ENCODE measurements at places on chromosomes 12 and 14. TPM values are rescaled to one million over a fixed set of nuclear protein-coding genes. Genes with fewer than 3 reads are reported as not detected.

Gene TDRD9
- 2.8 TPM for polyA plus RNA-seq

Gene PFDN5
- polyA plus RNA-seq = 689 TPM

DNA sequence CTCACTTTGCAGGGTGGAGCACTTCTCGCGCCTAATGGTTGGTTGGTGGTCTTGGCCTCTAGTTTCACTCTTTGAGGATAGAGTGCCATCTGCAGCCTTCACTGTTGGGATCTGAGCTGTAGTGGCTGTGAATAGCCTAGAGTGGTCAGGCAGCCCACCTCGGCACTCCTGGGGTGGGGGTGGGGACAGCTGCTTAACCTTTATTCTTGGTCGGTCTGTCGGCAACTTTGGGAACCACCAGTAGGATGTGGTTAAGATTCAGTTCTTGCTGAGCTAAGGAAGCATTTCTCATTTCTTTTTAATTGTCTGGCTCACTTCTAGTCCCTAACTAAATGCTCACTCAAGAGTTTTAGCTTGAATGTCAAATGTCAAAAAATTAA lies 21.1 kb downstream of the TMBIM6 start:
- no peak for DNase-seq

- no peak for DNase-seq
Observed at GRCh38 chr14:35535483-35536112, 1.6 kb downstream of the INSM2 start.

Gene ACACB
- 15.7 TPM for polyA plus RNA-seq

GRCh38 chr12:132474237-132474741 lies 15.7 kb upstream of the FBRSL1 start:
- DNase-seq = no peak

DNA sequence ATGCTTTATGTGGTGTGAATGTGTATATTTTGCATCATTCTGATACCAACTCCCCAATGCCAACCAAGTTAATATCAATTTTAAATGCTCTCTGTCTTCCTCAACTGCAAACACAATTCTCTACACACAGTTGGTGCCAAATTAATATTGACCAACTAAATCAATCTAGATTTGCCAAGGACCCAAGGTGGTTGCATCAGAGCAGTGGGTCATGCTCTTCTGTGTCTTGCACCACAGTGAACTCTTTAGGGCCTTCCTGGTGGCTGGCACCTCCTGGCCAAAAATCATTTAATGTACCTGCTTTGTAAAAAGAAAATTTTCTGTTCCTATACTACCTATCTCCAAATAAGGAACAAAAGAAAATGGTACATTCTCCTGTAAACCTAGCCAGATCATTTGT lies 14.1 kb downstream of the COQ10A start:
- no peak for DNase-seq

GRCh38 chr12:96434107-96434506 lies 33.9 kb upstream of the CDK17 start:
- DNase-seq = no peak

GRCh38 chr14:24095271-24096068 lies 1.4 kb downstream of the PCK2 start:
- DNase-seq = no peak

DNA sequence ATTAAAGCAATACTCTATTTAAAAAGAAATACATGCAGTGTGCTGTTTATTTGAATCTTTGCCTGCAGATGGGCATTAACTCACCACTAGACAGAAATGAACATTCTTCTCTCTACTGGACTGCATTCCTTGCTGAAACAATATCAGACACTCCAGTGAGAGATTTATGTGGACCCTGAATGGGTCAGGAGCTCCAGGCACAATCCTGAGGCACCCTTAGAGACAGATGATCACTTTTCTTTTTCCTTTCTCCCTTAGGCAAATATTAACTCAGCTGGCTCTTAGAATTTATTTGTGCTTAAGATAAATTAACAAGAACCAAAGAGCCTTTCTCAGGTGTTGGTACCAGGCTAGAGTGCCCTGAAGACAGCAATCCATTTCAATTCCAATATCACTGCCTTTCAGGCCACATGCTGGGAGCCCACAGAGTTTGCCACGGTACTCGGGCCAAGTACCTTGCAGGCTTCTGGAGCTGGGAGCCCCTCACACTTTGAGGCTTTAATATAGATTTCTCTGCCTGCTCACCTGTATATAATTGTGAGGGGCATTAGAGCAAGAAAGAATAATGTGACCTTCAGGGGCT lies 173.0 kb downstream of the EMP1 start:
- DNase-seq = peak; percentile 17

DNA sequence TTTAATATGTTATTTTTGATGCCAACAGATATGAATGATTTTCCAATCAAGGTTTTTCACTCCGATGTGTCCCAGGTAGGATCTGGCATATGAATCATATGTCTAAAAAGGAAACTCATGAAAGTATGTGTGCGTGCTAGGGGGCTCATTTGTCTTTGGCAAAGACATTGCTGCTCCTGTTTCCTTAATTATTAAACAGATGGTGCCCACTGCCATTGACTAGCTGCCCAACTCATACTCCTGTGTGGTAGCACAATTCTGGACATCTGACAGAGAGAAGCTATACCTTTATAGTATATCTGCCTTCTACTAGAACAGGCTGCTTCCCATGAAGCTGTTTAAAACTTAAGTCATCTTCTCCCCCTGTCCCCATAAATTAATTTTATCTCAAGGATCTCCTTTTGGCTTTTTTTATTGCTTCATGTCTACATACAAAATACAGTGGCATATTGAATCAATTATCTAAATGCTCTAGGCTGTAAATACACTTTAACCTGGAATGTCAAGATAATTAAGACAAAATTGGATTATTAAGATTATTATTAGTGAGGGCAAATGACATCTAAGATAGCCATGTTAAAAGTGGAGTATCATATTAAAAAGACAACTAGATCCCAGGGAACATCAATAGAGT lies 1.4 kb upstream of the PDE3A start:
- no peak for DNase-seq

DNA sequence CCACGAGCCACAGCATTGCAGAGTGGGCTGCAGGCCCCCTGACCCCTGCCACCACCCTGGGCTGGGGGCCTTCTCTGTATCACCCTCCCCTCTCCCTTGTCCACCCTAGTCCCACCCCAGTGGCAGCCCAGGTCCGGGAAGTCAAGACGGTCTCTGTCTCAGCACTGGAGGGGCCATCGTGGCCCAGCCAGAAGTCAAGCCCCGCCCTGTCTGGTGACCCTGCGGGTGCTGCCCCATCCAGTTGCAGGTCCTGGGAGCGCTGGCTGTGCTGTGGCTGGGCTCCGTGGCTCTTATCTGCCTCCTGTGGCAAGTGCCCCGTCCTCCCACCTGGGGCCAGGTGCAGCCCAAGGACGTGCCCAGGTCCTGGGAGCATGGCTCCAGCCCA lies 2.7 kb downstream of the PLD4 start:
- no peak for DNase-seq

- no peak for DNase-seq
Observed at GRCh38 chr14:64272019-64272418, 22.2 kb downstream of the ESR2 start.

- DNase-seq = no peak
Observed at GRCh38 chr14:100393906-100394732, 71.0 kb downstream of the SLC25A47 start.

Data from left renal cortex interstitium (tissue), 4 donors.